ENCODE measurements at places on chromosomes 16 and 17. TPM values are rescaled to one million over a fixed set of nuclear protein-coding genes. Genes with fewer than 3 reads are reported as not detected.

CYB5B gene
- total RNA-seq: 65.5 TPM

KCNJ2 gene
- 44.3 TPM for total RNA-seq

MEIOB gene
- not detected for total RNA-seq

TMEM231 gene
- 4.4 TPM for total RNA-seq

SCGB1C2 gene
- total RNA-seq: not detected

SRL gene
- 419 TPM for total RNA-seq

USP43 gene
- not detected for total RNA-seq

ZFP1 gene
- total RNA-seq: 5.8 TPM

GLTPD2 gene
- total RNA-seq: not detected

SPEM3 gene
- not detected for total RNA-seq

CCL2 gene
- total RNA-seq: 33.4 TPM

INCA1 gene
- total RNA-seq: 2.4 TPM

RHBDL1 gene
- 2.1 TPM for total RNA-seq

CIAPIN1 gene
- 43.7 TPM for total RNA-seq

CLEC3A gene
- total RNA-seq: not detected

DHX58 gene
- total RNA-seq: 5.0 TPM

CRAMP1 gene
- 9.8 TPM for total RNA-seq

TMEM106A gene
- 4.1 TPM for total RNA-seq

PTGES3L gene
- total RNA-seq: 51.0 TPM

MTSS2 gene
- 88.4 TPM for total RNA-seq

TAC4 gene
- 0.43 TPM for total RNA-seq

LPO gene
- total RNA-seq: not detected

KRTAP4-3 gene
- total RNA-seq: not detected

MGAT5B gene
- not detected for total RNA-seq

Measured in Right ventricle myocardium inferior (tissue), 1 donor.